Erythroblast (primary cell): ENCODE measurements at places on chromosomes 5 and 9.
A peak's percentile ranks its signal among the peaks of the same experiment; 100 is the strongest.

DNA sequence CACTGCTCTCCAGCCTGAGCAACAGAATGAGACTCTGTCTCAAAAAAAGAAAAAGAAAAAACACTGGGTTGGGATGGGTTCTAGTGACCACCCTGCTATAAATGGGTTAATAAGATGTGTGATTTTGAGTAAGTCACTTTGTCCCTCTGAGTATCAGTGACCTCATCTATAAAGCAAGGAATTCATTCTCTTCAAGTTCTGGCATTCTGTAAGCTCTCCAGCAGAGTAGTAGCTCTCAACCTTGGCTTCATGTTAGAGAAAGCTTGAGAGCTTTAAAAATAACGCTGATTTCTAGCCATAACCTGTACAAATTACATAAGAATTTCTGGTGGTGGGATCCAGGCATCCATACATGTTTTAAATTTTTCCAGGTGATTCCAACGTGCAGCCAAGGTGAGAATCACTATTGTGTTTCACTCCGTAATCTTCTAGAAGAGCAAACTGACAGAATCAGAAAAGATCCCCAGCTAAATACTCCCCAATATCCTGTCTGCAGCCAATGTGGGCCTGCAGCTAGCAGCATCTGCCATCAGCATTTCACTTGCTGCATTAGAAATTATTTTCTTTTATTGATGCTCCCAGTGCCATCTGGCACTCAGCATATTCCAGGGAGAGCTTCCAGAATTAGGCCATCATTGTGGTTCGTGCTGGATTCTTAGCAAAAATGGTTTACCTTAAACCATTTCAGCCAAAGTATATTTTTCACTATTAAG lies 109.4 kb downstream of the FEM1C start:
- DNase-seq, result no peak

DNA sequence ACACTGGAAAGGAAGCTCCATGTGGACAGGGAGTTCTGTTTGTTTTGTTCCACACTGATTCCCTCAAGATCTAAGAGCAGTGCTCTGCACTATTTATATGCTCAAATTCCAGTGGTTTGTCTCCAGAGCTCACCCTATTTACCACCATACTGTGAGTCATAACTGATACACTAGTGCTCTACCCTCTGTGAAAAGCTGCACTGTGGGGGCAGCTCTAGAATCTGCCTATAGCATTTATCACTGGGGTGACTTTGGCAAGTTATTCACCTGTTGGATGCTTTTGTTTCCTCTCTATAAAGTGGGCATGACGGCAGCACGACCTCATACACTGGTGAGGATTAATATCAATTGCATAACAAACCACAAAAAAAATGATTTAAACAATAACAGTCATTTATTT lies 307.8 kb downstream of the NR2F1-AS1 start:
- DNase-seq, result no peak

DNA sequence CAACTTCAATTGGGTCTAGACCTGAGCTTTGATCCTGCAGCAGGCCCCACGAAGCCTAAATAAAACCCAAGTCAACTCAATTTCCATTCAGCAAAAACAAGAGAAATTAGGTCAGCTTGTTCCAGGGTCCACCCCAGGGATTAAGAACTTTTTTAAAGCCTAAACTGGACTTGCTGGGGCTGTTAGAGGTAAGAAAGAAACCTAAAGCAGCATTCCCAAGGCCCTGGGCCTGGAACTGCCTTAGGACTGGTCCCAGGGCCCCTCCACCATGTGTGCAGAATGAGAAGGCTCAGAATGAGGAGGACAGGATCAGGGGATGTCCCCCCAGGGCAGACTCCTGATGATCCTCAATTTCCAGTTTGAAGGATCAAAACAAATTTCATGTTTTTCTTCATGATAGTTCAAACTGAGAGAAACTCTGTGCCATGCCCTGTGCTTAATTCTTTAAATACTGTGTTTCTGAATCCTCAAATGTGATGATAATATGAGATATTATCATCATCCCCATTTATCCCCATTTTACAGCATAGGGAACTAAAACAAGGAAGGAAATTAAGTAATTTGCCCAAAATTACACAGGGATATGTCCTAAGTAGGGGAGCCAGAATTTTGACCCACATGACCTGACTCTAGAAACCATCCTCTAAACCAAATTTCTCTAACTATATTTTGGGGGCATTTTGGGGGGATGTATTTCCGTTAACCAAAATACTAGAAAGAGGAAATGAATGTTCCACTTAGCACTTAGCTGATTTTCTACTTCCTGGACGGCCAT lies 64.5 kb downstream of the DENND1A start:
- DNase-seq, result no peak

DNA sequence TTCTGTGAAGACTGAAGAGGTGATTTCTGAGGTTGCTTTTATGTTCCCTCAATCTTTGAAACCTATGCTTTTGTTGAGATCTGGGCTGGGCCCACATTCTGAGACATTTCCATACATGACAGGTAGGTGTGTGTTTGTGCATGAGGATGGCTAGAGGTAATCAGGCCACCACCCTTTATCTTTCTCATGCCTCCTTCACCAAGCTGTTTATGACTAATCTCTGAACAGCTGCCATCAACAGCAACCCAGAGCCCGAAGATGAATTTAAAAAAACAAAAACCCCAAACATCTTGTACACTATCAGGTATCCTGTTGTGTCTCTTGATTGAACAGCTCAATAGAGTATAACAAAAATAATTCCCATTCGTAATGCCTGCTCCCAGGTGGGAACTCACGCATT lies 12.6 kb upstream of the C5orf46 start:
- no peak for DNase-seq

DNA sequence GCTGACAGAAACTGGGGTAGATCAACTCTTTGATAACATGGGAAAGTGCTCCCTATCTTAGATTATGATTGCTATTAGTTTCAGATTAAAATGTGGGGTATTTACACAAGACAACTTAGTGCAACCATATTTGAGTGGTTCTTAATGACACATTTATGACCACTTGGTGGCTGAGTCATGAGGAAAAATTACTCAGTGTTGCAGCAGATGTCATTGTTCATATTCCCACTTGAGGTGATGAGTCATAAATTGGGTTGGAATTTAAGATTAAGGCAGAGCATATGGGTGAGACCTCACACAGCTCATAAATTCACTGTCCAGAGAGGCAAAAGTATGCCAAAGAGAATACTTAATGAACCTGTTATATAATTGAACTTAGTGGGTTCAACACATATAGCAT lies 408.3 kb downstream of the DMRT2 start:
- peak; percentile 35 for DNase-seq

DNA sequence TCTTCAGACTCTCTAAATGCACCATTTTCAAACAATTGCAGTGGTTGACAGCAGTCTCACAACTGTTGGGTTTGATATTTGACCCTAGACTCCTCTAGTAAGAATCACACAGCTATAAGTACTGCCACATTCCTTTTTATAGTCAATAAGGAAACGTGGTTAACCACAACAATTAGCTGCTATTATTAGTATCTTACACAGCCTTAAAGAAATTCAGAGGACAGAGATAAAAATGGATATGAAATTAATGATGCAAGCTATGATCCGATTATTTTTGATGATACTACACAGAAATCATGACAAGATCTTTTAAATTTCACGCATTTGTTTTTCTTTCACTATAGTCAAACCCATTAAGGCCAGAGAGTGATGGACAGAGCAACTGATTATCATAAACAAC lies 288.6 kb upstream of the C9orf72 start:
- DNase-seq, result no peak

DNA sequence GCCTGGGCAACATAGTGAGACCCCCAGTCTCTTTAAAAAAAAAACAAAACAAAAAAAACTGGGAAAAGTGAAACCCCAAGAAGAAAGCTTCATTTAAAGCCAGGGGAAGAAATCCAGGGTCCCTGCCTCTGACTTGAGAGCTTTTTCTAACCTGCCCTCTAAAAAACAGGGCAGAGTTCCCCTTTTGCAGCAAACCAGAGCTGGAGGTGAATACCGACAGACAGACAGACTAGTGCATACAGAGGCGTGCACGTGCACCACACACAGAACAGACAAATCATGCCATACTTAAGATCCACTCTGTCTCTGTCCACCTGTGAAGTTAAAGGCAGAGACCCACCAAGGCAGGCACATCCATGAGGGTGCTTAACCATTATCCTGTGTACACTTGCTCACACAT lies 11.7 kb upstream of the AQP3 start:
- DNase-seq, result no peak

DNA sequence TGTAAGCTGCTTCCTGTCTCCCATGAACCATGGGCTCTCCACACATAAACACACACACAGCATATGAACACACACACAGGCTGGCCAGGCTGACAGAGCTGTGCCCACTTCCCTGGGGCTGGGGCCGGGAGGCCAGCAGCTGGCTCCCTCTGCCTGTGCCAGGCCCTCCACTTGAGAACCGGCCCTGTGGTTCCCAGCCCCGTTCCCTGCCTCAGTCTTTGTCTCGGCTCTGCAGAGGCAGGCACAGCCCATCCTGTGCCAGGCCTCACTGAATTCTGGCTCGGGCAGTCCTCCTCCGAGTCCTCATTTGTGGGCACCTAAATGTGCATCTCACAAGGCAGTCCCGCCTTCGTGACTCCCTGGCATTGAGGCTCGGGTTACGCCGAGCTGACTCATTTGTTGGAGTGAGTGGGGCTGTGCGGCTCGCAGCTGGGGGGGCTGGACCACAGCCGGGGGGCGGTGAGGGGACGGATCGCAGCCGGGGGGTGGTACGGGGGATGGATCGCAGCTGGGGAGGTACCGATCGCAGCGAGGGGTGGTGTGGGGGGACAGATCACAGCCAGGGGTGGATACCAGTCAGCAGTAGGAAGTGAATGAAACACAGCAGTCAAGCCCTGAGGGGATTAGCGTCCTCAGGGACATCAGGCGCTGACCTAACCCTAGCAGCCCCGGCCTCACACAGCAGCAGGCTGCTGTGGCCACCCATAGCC lies 72.3 kb downstream of the PSMB7 start:
- DNase-seq, result no peak

DNA sequence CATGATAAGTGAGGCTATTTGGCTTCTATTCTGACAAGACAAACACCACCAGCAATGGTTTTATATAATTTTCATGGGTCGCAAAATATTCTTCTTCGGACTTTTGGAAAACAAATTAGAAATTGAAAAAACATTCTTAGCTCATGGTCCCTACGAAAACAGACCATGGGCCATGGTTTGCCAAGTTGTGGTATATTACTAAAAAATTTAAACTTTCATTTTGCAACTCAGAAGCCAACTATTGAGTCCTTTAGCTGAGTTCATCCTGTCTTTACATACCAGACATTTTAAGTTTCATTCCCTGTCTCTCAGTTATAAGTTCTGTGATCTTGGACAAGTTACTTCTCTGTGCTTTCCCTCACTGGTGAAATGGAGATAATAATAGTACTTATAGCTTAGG lies 198.1 kb downstream of the CSNK1G3 start:
- DNase-seq, result no peak

DNA sequence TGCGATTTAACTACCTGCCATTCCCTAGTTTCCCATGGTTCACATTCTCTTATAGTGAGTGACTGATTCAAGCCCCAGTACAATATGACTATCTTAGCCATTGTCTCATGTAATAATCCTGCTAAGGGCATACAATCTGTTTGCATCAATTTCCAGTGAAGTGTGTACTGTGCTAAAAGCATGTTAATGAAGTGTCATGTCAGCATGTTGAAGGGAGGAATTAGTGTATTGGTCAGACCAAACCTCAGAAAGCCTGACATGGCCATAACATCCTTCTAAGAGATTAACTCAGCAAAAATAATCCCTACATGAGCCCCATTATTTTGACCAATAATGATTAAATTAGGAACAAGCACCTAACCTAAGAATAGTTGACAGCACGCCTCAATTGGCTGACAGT lies 442.4 kb downstream of the ENC1 start:
- DNase-seq, result no peak

DNA sequence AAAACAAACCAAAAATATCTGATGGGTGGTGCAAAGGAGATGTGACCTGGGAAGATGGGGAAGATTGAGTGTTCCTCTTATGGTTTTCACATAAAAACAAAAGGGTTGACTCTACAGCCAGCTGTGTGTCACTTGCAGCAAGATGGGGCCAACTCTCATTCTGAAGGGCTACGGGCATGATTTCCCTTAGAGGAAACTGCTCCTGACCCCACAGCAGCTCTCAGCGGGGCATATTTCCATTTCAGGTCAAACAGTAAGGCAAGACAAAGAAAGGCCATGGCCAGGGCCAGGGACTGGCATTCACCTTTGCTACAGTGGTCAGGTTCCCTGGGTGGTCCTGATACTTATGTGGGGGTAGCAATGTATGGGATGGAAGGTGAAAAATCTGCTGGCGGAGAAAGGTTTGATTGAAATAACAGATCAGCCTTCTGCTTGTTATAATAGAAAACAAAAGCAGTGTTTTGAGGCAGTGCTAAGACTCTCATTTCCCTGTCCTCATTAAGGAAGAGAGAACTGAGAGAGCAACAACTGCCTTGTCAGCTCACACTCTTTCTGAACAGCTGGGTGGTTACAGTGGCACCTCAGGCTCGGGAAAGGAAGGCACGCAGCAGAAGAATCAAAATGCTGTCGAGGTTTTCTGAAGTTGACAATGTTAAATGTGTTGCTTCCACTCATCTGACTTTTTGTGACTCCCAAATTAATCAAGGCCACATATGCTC lies 120.7 kb upstream of the PCA3 start:
- no peak for DNase-seq

- DNase-seq, result no peak
These were observed 59.5 kb downstream of the EBF1 start for GRCh38 chr5:159040181-159040580.

GRCh38 chr5:6311568-6312501 lies 66.5 kb downstream of the MED10 start:
- no peak for DNase-seq

GRCh38 chr5:167233507-167234220 lies 1057.8 kb upstream of the WWC1 start:
- DNase-seq, result no peak

DNA sequence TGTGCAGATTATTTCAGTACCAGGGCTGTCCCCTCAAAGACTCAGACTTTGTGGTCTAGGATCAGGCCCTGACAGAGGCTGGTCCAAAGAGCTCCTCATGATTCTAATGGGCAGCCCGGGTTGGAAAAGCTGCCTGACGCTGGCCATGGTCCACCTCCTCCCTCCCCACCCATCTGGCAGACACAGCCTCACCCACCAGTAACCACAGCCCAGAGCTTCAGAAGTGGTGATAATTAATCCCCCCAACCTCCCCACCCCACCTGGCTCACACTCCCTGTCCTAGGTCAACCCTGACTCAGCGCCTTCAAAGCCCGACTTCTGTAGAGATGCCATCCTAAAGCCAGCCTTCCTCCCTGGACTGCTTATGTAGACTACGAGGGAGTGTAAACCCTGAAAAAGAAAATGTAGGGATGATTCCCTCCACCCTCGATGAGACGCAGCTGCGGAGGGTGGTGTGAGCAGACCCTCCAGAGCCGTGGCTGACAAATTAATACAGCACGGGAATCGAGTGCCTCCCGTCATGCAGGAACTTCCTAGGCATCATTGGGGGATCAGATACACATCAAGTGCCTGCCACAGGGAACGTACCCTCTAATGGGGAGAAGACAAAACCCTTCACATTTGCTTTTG lies 7.0 kb downstream of the UBE2QL1 start:
- no peak for DNase-seq

- DNase-seq, result no peak
These were observed 123.9 kb upstream of the HAPLN1 start for GRCh38 chr5:83844449-83845068.

GRCh38 chr5:104080646-104081175 lies 518.1 kb upstream of the NUDT12 start:
- no peak for DNase-seq

- DNase-seq, result no peak
These were observed 151.6 kb upstream of the MEF2C start for GRCh38 chr5:89034588-89034987.
